ENCODE measurements at places on chromosomes 3 and 15. TPM values are rescaled to one million over a fixed set of nuclear protein-coding genes. Genes with fewer than 3 reads are reported as not detected.

Gene LDHAL6B
- polyA plus RNA-seq: not detected

DNA sequence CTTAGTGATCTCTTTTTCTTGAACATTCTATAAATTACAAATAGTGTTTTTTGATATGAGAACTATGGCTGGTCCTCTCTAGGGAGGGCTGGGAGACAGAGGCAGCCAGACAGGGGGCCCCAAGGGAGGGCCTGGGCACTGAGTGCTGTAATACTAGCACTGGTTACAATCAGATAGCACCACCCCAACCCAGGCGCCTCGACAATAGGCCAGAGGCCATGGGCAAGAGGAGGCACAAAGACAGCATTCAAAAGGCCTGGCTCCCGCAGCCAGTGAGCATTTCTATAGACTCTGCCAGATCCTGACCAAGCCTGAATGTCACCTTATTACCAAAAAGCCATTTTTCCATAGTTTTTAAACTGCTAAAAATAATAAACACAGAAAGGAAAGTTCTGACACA lies 158.5 kb downstream of the THRB start:
- H3K27me3 ChIP-seq: no peaks in the 10 kb centered on the region
- no peaks in the 10 kb centered on the region for H3K4me1 ChIP-seq
- no peak for DNase-seq

Gene CD200R1
- polyA plus RNA-seq: 3.7 TPM

GRCh38 chr3:106699122-106699521 lies 678.1 kb upstream of the CCDC54 start:
- DNase-seq: no peak
- H3K4me3 ChIP-seq: no peak overlapping the region
- no peak overlapping the region for H3K27ac ChIP-seq
- no peaks in the 10 kb centered on the region for H3K4me1 ChIP-seq

Gene NMNAT3
- polyA plus RNA-seq: 2.6 TPM

- no peak overlapping the region for H3K4me3 ChIP-seq
- no peaks in the 10 kb centered on the region for H3K27me3 ChIP-seq
- H3K4me1 ChIP-seq: peaks cover 61% of the 10 kb centered on the region
- H3K27ac ChIP-seq: no peak overlapping the region
Observed at GRCh38 chr3:136728918-136729317, 23.3 kb downstream of the STAG1 start.

- peak; percentile 38 for DNase-seq
- H3K4me1 ChIP-seq: peaks cover 21% of the 10 kb centered on the region
- no peak overlapping the region for H3K4me3 ChIP-seq
- no peaks in the 10 kb centered on the region for H3K36me3 ChIP-seq
- peak overlapping the region; percentile 77 for H3K27ac ChIP-seq
Observed at GRCh38 chr3:4474683-4475490, 7.8 kb upstream of the SUMF1 start.

Measured in B cell (primary cell).